Osteocyte (in vitro differentiated cells): ENCODE measurements at places on chromosomes 13 and 19. TPM values are rescaled to one million over a fixed set of nuclear protein-coding genes. Genes with fewer than 3 reads are reported as not detected.

- DNase-seq: no peak
- no peak overlapping the region for H3K27ac ChIP-seq
- no peaks in the 10 kb centered on the region for H3K27me3 ChIP-seq
- H3K4me1 ChIP-seq: no peaks in the 10 kb centered on the region
- no peak overlapping the region for H3K4me3 ChIP-seq
These were observed 2719.4 kb downstream of the PCDH9 start for GRCh38 chr13:64510747-64511146.

DNA sequence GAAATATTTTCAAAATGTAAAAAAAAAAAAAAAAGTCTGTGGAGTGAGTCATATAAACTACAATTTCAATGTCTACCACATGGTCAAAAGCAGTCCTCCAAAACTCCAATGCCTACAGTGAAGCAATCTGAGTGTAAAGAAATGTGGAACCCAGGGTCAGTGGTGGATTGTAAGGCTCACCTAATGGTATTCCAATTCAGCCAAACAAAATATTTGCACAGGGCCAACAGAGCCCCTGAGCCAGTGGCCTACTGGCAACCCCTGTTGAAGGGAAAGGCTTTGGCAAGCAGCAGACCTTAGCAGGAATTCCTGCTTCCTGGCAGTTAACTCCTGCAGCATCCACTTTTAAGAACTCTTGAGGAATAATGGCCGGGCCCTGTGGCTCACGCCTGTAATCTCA is 3.4 kb downstream of the DNMT1 start:
- peaks cover 25% of the 10 kb centered on the region for H3K4me1 ChIP-seq
- no peaks in the 10 kb centered on the region for H3K27me3 ChIP-seq
- no peak overlapping the region for H3K4me3 ChIP-seq
- H3K27ac ChIP-seq: no peak overlapping the region
- H3K36me3 ChIP-seq: peaks cover 2% of the 10 kb centered on the region
- no peak for DNase-seq

DNA sequence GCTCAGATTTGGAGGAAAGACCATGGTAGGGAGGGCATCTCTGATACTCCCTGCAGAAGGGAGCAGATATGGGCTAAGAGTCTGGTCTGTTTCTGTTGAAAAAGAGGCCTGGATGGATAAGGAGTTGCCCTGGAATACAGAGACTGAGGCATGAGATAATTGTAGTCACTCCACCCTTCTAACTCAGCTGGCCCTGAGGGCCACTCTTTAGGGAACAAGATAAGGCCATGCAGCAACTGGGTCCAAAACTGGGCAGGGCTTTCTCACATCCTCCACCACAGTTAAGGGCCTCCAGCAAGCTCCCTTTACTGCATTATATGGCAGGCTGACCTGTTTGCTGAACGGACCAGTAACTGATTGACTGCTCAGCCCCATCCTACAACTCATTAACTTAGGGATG is 1.3 kb downstream of the ZNF749 start:
- peak overlapping the region; percentile 96 for H3K4me3 ChIP-seq
- H3K4me1 ChIP-seq: peaks cover 20% of the 10 kb centered on the region
- no peaks in the 10 kb centered on the region for H3K27me3 ChIP-seq
- H3K27ac ChIP-seq: peak overlapping the region; percentile 79
- no peak for DNase-seq

DNA sequence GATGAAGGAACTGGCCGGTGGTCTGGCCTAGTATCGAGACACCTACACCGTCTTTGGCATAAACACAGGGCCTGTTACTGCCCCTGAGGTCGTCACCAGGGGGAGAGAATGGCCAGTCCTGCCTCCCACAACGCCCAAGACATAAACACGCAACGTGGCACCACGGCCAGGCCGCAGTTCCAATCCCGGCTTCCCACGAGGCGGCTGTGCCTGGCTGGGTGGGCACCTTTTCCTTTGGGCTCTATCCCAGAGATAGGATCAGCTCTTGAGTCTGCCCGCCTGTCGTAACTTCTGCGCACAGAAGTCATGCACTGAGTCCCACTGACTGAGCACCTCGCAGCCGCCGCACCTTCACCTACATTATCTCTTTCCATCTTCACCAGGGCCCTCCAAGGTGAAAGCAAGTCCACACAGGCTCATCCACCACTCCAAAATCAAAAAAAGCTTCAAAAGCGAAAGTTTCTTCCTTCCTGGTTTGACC is 1.1 kb downstream of the MIER2 start:
- H3K36me3 ChIP-seq: peaks cover 13% of the 10 kb centered on the region
- peaks cover 49% of the 10 kb centered on the region for H3K4me1 ChIP-seq
- H3K27me3 ChIP-seq: no peaks in the 10 kb centered on the region
- H3K27ac ChIP-seq: peak overlapping the region; percentile 71
- H3K4me3 ChIP-seq: peak overlapping the region; percentile 78

- peaks cover 5% of the 10 kb centered on the region for H3K4me1 ChIP-seq
- peaks cover 74% of the 10 kb centered on the region for H3K27me3 ChIP-seq
- H3K36me3 ChIP-seq: no peaks in the 10 kb centered on the region
- H3K27ac ChIP-seq: no peak overlapping the region
- no peak for DNase-seq
These were observed 6.7 kb downstream of the ONECUT3 start for GRCh38 chr19:1760020-1760419.

DNA sequence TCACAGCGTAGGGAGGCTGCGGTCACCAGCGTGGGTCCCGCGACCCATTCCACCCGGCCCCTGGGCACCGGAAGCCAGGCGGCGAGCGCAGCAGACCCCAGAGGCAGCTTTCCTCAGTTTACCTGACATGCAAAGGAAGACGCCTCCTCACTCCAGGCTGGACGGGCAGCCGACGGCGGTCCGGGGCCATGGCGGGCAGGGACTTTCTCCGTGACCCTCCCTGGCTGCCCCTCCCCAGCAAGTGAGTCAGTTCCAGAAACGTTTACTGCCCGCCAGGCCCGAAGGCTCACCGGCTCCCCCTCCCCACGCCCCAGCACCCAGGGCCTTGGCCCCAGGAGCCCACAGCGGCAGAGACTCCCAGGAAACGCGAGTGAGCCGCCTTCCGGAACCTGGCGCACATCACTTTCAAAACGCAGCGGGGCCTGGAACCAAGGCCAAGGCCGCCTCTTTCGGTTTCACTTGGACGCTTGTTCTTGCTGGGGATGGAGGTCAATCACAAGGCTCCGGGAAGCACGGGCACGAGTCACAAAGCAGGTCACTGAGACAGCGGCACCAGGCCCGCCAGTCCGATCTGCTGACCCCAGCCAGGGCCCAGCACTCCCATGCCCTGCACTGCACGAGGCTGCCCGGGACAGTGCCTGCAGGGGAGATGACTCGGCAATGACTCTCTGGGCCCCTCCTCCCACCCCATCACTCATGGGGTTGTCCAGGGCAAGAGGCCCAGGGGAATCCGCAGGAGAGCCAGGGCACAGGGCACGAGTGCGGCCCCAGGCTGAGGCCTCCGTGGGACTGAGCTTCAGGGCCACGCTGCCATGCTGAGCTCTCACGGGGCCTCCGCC is 5.3 kb downstream of the SBNO2 start:
- no peaks in the 10 kb centered on the region for H3K27me3 ChIP-seq
- DNase-seq: peak; percentile 87
- H3K36me3 ChIP-seq: no peaks in the 10 kb centered on the region
- H3K4me1 ChIP-seq: peaks cover 40% of the 10 kb centered on the region
- H3K27ac ChIP-seq: peak overlapping the region; percentile 93

DNA sequence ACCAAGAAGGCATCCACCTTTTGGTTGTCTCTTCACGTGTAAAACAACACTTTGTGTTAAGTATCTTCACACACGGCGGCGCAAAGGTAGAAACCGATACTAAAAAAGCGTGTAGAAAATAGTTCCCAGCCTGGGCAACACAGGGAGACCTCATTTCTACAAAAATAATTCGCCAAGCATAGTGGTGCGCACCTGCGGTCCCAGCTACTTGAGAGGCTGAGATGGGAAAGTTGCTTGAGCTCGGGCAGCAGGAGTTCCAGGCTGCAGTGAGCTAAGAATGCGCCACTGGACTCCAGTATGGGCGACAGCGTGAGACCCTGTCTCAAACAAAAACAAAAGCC is 573 bp upstream of the ERCC5 start:
- H3K27ac ChIP-seq: peak overlapping the region; percentile 97
- no peaks in the 10 kb centered on the region for H3K27me3 ChIP-seq

DNA sequence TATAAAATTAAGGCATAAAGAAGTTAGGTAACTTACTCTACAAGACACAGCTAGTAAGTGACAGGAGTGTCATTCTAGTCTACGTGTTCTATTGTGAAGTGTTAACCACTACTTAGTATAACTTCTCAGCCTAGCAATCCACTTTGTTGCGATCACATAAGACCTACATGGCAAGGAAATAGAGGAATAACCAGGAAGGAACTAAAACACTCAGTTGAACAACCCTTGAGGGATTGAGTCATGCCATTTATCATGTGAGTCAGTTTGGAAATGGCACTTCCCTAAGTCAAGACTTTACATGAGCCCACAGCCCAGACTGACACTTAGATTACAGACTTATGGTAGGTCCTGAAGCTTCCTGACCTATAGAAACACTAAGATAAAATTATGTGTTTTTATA is 279.5 kb upstream of the PCDH20 start:
- no peaks in the 10 kb centered on the region for H3K4me1 ChIP-seq
- DNase-seq: no peak
- no peaks in the 10 kb centered on the region for H3K36me3 ChIP-seq
- H3K4me3 ChIP-seq: no peak overlapping the region
- H3K27me3 ChIP-seq: no peaks in the 10 kb centered on the region

DNA sequence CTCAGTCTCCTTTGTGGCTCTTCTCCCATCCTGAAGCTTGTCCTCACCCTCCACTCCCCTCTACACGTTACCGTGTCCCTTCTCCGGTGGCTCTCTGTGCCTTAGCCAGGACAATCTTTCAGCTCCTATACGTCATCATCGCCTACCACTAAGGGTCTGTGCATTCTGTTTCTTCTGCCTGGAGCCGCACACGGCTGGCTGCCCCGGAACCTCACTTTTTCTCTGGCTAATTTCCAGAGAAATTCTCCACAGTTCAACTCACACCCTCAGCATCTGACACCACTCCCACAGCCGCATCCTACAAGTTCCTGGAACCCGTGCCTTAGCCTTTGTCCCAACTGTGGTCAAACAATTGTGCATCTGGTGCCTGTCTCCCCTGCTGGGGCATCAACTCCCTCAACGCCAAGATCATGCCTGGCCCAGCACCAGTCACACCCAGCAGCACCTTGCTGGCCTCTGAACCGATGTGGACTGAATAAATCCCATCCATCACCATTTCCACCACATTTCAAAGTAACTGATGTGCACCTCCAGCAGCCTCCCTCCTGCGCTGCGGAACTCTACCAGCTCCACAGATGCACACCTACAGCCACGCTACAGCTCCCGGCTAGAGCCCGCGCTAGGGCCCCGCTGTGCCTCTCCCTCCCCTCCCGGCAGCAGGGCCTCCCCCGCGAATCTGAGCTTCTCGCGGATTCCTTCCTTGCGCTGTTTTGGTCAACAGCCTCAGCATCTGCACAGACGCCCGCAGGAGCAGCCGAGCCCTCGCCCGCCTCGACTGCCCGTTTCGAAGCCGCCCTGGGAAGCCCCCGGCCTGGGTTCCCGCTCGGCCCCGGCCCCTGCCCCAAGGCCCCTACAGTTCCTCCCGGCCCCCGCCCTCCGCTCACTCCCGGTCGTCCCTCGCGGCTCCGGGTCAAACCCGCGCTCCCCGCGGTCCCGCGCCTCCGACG is 689 bp downstream of the DCUN1D2 start:
- no peaks in the 10 kb centered on the region for H3K27me3 ChIP-seq
- H3K27ac ChIP-seq: peak overlapping the region; percentile 77
- DNase-seq: peak; percentile 89
- peaks cover 59% of the 10 kb centered on the region for H3K4me1 ChIP-seq
- H3K4me3 ChIP-seq: peak overlapping the region; percentile 85
- peaks cover 2% of the 10 kb centered on the region for H3K36me3 ChIP-seq

- peaks cover 7% of the 10 kb centered on the region for H3K36me3 ChIP-seq
- no peaks in the 10 kb centered on the region for H3K27me3 ChIP-seq
- H3K27ac ChIP-seq: no peak overlapping the region
- no peak overlapping the region for H3K4me3 ChIP-seq
These were observed 14.8 kb downstream of the EPSTI1 start for GRCh38 chr13:42977219-42977659.

DNA sequence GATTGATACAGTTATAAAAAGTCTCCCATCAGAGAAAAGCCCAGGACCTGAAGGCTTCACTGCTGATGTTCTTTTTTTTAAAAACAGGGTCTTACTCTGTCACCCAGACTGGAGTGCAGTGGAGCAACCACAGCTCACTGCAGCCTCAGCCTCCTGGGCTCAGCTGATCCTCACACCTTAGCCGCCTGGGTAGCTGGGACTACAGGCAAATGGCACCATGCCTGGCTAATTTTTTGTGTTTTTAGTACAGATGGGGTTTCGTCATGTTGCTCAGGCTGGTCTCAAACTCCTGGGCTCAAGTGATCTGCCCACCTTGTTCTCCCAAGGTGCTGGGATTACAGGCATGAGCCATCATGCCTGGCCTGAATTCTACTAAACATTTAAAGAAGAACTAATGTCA is 33.1 kb downstream of the TEX29 start:
- no peak overlapping the region for H3K27ac ChIP-seq
- no peak overlapping the region for H3K4me3 ChIP-seq
- peaks cover 33% of the 10 kb centered on the region for H3K27me3 ChIP-seq
- H3K4me1 ChIP-seq: no peaks in the 10 kb centered on the region

GRCh38 chr13:106918557-106918860 is 350.6 kb upstream of the ARGLU1 start:
- peaks cover 18% of the 10 kb centered on the region for H3K4me1 ChIP-seq
- no peak for DNase-seq
- H3K4me3 ChIP-seq: peak overlapping the region; percentile 14
- no peaks in the 10 kb centered on the region for H3K36me3 ChIP-seq
- H3K27me3 ChIP-seq: peaks cover 14% of the 10 kb centered on the region

TMEM221 gene
- 0.30 and 0.55 TPM in 2 replicates for total RNA-seq

CRX gene
- not detected in 2 replicates for total RNA-seq

SIAH3 gene
- total RNA-seq: not detected in 2 replicates

AP1M2 gene
- not detected in 2 replicates for total RNA-seq

ERCC1 gene
- total RNA-seq: 96.7 and 117 TPM in 2 replicates

SYNE4 gene
- total RNA-seq: 0.55 TPM in 1 of 2 replicates, not detected in the other

IGSF23 gene
- not detected in 2 replicates for total RNA-seq
